Skin of body (tissue), 3 donors: ENCODE measurements at places on chromosomes 5 and 9.

DNA sequence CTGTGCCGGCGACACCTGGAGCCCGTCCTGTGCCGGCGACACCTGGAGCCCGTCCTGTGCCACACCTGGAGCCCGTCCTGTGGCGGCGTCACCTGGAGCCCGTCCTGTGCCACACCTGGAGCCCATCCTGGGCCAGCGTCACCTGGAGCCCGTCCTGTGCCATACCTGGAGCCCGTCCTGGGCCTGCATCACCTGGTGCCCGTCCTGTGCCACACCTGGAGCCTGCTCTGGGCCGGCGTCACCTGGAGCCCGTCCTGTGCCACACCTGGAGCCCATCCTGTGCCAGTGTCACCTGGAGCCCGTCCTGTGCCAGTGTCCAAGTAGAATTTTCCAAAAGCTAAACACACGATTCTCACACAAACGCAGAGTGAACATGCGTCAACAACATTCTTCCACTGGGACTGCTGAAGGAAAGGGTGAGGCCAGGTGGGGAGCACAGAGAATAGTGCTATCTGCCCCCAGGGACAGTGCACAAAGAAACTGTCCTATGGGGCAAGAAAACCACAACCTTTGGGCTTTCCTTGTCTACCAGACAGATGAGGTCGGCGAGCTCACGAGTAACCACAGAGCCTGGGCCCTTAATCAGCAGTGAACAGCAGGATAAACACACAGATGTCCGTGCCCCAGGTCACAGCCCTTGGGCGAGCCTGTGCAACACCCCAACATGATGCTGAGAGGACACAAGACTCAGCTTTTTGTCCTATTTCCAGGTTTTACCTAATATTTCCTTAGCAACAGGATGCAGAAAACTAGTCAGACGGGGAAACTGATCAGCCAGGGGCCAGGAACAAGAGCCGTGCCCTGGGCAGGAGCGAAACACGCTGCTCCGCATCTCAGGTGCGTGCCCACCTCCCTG is 7.9 kb downstream of the QSOX2 start:
- DNase-seq = no peak

GRCh38 chr5:558871-559503 is 34.7 kb upstream of the SLC9A3 start:
- DNase-seq = no peak

- DNase-seq = no peak
These were observed 215.8 kb downstream of the HSPA4 start for GRCh38 chr5:133267601-133268000.

DNA sequence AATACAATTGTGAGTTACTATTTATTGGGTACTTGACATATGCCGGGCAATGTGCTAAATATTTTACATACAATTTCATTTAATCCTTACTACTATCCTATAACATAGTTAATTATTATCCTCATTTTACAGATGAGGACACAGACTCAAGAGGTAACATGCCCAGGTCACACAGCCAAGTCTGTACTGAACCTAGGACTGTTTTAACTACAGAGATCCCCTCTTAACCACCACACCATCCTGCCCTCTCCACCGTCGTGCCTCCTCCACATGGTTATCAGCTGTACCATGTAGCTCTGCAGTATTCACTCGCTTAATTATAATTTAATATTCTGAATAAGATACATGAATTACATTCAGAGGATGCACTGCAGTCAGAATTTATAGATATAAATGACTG is 5.3 kb downstream of the RAB14 start:
- DNase-seq = no peak

DNA sequence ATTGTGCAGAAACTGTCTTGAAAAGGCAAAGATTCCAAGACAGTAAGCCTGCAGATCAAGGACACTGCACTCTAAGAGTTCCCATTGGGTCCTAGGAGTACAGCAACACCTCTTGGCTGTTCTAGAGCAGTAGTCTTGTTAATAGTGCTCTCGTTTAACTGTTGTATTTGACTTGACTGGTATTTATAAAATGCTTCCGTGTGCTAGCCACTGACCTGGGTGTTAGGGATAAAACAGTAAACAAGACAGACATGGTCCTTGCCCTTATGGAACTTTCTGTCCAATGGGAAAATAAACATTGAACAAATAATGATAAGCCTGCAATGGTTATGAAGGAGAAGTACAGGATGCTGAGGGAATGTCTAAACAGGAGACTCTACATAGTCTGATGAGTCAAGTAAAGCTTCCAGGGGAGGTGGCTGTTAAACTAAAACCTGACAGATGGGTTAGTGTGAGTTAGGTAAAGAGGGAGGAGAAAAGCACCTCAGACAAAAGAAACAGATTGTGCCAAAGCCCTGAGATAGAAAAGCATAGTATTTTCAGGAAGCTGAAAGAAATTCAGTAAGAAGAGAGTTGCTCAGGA is 33.3 kb downstream of the TDRD7 start:
- DNase-seq = no peak

GRCh38 chr9:69748304-69748703 is 11.5 kb downstream of the PTAR1 start:
- no peak for DNase-seq
